ENCODE measurements at places on chromosomes 5 and 9.

GRCh38 chr5:12183003-12183402 lies 278.8 kb upstream of the CTNND2 start:
- no peak for DNase-seq

DNA sequence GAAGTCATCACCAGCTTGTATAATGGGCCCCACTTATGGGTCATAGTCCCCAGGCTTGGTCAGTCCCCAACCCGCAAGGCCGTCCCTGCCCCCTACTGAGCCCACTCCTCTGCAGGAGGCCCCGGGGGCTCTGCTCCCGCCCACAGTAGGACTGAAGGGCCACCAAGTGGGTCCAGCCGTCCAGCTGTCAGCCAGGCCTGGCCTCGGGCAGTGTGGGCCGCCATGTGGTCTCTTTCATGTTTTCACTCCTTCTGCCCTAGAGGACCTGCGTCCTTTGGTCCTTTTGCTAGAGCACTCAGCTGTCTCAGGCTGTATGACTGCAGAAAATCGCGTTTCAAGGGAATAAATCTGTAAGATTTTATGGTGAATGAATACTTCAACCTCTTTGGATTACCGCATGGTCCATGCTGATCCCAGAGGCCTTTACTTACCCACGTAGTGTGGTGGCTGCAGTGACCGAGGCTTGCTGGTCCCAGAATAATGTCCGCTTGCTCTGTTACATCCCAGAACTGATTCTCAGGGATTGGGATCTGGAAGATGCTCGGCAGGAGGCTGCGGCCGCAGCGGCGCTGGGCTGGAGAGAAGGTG lies 105.7 kb upstream of the FAM120A start:
- DNase-seq: no peak

DNA sequence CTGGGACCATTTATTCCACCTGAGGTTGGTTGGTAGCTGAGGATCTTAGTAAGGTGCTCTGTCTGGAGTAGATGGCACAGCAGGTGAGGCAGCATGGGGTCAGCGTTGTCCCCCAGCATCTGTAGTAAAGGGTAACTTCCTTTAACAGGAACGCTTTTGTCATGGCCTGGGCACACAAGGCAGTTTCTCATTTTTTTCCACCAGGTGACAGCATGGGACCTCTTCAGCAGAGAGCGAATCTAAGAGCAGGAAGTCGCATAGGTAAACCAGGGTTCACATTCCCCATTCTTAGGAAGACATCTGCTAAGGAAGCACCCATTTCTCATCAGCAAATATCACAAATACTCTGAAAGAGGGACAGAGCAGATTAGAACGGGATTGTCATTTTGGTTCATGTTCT lies 56.5 kb downstream of the GPR107 start:
- no peak for DNase-seq

DNA sequence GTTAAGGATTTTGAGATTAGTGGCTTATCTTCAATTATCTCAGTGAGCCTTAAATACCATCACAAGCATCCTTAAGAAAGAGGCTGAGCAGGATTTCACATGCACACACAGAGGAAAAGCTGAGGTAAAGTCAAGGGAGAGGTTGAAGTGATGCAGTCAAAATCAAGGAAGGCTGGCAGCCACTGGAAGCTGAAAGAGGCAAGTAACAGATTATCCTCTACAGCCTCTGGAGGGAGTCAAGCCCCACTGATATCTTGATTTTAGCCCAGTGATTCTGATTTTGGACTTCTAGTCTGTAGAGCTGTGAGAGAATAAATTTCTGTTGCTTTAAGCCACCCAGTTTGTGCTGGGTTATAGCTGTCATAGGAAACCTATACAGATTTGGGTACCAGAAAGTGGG lies 80.1 kb downstream of the ANKRD31 start:
- DNase-seq: no peak

- DNase-seq: no peak
These were observed 47.4 kb downstream of the RNF180 start for GRCh38 chr5:64213011-64213410.

- DNase-seq: no peak
These were observed 298.5 kb upstream of the CD180 start for GRCh38 chr5:67495072-67495471.

DNA sequence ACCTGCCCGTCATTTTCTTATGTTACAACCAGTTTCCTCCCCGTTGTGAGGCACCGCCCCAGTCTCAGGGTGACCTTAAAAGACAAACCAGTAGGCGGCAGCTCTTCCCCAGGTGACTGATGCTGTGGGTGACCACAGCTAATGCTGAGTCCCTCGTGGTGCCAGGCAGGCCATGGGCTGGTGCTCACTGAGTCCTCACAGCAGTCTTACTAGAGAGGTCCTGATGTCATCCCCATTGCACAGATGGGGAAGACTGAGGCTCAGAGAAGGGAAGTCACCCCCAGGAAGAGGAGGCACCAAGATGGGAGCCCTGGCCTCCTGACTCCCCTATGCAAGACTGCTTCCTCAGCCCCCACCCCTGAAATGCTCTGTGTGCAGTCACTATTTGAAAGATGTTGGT lies 978 bp downstream of the CFAP157 start:
- DNase-seq: no peak

DNA sequence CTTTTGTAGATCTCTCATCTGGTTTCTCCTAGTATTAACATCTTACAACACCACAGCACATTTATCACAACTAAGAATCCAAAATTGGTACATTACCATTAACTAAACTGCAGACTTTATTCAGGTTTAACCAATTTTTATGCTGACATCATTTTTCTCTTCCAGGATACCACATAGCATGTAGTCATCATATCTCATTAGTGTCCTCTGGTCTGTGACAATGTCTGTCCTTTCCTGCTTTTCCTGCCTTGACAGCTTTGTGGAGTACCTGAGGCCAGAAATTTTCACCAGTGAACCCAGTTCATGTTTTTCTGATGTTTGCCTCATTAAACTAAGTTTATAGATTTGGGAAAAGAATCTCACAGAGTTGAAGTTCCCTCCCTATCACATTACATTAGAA lies 294.7 kb upstream of the TNC start:
- DNase-seq: no peak
